NB4 (cell line): ENCODE measurements at places on chromosomes 13 and 19.
A peak's percentile ranks its signal among the peaks of the same experiment; 100 is the strongest.

DNA sequence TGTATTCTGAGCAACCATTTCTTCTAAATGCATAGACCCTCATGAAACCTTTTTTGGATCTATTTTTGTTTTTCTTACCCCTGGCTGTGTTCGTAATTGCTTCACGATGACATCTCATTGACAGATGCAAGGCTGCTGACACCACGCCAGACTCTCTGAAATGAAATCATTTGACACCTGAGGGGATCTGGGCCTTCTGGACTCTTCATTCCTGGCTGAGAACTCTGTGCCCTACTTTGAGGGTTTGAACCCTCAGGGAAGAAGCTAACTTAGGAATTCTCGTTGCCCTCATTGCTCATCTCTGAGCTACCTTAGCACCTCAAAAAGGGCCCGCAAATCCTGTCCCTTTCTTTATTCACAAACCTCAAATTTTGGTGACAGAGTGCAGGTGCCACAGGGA, 40.5 kb upstream of the NBEA start:
- no peak for DNase-seq

DNA sequence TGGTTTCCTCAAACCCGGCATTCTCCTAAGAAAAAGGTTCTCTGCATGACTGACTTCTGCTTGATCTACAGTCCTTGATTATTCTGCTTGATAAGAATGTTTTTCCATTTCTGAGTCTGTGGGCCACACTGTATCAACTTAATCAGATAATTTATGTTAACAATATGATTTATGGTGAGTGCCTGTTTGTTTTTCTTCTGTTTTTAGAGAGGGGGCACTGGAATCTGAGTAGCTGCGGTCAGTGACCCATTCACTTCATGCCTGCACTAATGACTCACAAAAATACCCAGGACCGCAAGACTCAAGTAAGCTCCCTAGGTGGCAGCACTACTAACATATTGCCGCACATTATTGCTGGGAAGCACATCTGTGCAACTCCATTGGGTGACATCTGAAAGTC, 542.3 kb upstream of the ATXN8OS start:
- peak; percentile 63 for DNase-seq

GRCh38 chr13:49216334-49216733, 3.8 kb upstream of the MLNR start:
- DNase-seq, result peak; percentile 30

- DNase-seq, result peak; percentile 26
Observed at GRCh38 chr19:54882758-54883157, 8.7 kb downstream of the FCAR start.

GRCh38 chr19:41897820-41898219, 14.8 kb downstream of the ARHGEF1 start:
- DNase-seq, result no peak
